Activated CD8-positive, alpha-beta T cell treated with anti-CD3 and anti-CD28 coated beads for 36 hours (primary cell): ENCODE measurements at places on chromosomes 13 and 19. TPM values are rescaled to one million over a fixed set of nuclear protein-coding genes. Genes with fewer than 3 reads are reported as not detected.

GRCh38 chr13:110397436-110398115, 90.5 kb downstream of the COL4A2 start:
- H3K27ac ChIP-seq, result no peak overlapping the region
- no peak for DNase-seq
- no peaks in the 10 kb centered on the region for H3K36me3 ChIP-seq

- H3K4me1 ChIP-seq, result peaks cover 47% of the 10 kb centered on the region
- H3K27ac ChIP-seq, result no peak overlapping the region
- no peaks in the 10 kb centered on the region for H3K27me3 ChIP-seq
These were observed 12.6 kb downstream of the NAXD start for GRCh38 chr13:110627761-110628476.

DNA sequence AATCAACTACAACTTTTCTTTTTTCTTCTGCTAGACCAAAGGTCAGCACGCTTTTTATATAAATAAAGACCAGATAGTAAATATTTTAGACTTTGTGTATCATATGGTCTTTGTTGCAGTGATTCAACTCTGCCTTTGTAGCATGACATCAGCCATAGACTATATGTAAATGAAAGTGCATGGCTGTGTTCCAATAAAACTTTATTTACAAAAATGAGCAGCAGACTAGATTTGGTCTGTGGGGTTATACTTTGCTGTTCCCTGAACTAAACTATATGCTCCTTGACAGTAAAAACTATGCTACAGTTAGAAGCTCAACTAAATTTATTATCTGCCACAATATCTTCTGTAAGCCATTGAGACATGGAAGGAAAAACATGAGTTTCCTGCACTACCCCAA, 100.0 kb downstream of the RNASEH2B start:
- DNase-seq, result no peak
- H3K27ac ChIP-seq, result no peak overlapping the region
- H3K36me3 ChIP-seq, result no peaks in the 10 kb centered on the region
- H3K27me3 ChIP-seq, result peaks cover 4% of the 10 kb centered on the region
- no peaks in the 10 kb centered on the region for H3K4me1 ChIP-seq

- H3K36me3 ChIP-seq, result peaks cover 12% of the 10 kb centered on the region
- no peaks in the 10 kb centered on the region for H3K4me1 ChIP-seq
- DNase-seq, result no peak
- H3K4me3 ChIP-seq, result no peak overlapping the region
- no peak overlapping the region for H3K27ac ChIP-seq
These were observed 122.3 kb downstream of the B3GLCT start for GRCh38 chr13:31322026-31322425.

DNA sequence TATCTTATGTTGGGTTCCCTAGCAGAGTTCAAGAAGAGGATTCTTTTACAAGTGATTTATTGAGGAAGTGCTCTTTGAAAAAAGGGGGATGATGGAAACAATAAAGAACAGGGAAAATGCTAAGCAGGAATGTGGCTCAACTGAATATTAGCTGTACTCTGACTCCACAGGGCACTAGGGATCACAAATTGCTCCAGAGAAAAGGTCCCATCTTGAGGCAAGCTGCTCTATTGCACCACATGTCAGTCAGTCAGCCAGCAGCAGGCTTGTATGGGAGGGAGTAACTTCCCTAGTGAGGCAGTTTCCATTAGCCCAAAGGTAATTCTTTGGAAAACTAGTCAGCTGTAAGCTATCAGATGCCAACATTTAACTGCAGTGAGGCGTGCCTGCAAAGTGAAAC, 73.3 kb upstream of the FNDC3A start:
- no peak for DNase-seq
- H3K4me1 ChIP-seq, result peaks cover 3% of the 10 kb centered on the region
- H3K36me3 ChIP-seq, result no peaks in the 10 kb centered on the region
- no peak overlapping the region for H3K4me3 ChIP-seq
- H3K27me3 ChIP-seq, result peaks cover 29% of the 10 kb centered on the region
- H3K27ac ChIP-seq, result no peak overlapping the region

DNA sequence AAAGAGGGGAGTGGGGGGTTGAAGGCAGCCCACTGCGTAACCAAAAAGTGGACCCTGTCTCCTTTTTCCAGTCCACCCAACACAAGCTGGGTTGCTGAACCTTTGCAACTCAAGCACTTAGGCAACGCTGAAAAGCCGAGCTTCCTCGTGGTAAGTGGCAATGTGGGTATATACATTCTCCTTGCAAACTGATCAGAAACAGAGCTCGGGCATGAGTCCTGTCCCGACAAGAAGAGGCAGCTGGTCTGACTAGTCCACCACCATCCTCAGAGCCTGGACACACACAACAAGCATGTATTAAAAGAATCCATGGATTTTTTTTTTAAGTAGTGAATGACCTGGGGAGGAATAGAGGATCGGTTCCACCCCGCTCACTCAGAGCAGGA, 240.6 kb upstream of the ZNF507 start:
- no peak overlapping the region for H3K27ac ChIP-seq
- H3K4me1 ChIP-seq, result no peaks in the 10 kb centered on the region
- DNase-seq, result no peak
- no peaks in the 10 kb centered on the region for H3K36me3 ChIP-seq
- peaks cover 12% of the 10 kb centered on the region for H3K27me3 ChIP-seq

DNA sequence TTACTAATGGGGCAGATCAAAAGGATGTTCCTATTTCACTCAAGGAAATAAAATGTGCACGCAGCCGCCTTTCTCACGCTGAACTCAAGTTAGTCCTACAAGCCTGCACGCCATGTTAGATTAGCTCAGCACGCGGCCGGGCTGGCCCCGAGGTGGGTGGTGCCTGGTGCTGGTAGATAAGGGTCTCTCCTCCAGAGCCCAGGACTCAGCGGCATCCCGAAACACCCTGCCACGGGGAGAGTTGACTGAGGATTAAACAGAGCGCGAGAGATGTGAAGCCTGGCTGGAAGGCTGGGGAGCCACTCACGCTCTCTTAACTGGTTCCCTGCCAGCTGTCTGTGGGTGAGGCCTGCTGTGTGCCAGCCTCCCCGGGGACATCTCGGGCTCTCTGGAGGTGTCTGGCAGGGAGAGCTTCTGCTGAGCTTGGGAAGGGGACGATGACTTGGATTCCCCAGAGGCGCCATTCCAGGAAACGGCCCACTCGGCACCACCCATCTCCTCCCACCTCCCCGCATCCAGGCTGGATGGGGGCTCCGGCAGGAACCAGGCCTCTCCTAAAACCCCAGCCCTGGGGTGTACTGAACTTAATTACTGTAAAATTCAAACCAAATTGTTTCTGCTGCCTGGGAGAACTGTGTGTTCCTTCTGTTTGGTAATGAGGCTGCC, 122.2 kb downstream of the KDM4B start:
- peaks cover 8% of the 10 kb centered on the region for H3K36me3 ChIP-seq
- no peak overlapping the region for H3K4me3 ChIP-seq
- H3K27me3 ChIP-seq, result no peaks in the 10 kb centered on the region
- H3K4me1 ChIP-seq, result no peaks in the 10 kb centered on the region
- no peak for DNase-seq

- no peaks in the 10 kb centered on the region for H3K27me3 ChIP-seq
- H3K4me1 ChIP-seq, result no peaks in the 10 kb centered on the region
- H3K27ac ChIP-seq, result no peak overlapping the region
- H3K36me3 ChIP-seq, result peaks cover 11% of the 10 kb centered on the region
- DNase-seq, result no peak
- no peak overlapping the region for H3K4me3 ChIP-seq
These were observed 26.0 kb downstream of the SBNO2 start for GRCh38 chr19:1147934-1148549.

GRCh38 chr13:67803118-67803517, 573.0 kb upstream of the PCDH9 start:
- no peaks in the 10 kb centered on the region for H3K36me3 ChIP-seq
- H3K27ac ChIP-seq, result no peak overlapping the region
- no peaks in the 10 kb centered on the region for H3K27me3 ChIP-seq
- no peak for DNase-seq

Gene S1PR2
- 6.3 TPM for total RNA-seq

Gene CALR3
- not detected for total RNA-seq

Gene ZNF714
- 11.8 TPM for total RNA-seq
